ENCODE measurements at places on chromosomes 5 and 9. TPM values are rescaled to one million over a fixed set of nuclear protein-coding genes. Genes with fewer than 3 reads are reported as not detected.

The MARCOL gene
- total RNA-seq: not detected

The DIRAS2 gene
- total RNA-seq: not detected

The CCNJL gene
- 4.8 TPM for total RNA-seq

The WDR70 gene
- total RNA-seq: 17.6 TPM

Data from hair follicular keratinocyte (primary cell).